ENCODE measurements at places on chromosomes 6 and 20.

GRCh38 chr6:148521158-148521557 lies 178.5 kb downstream of the SASH1 start:
- DNase-seq = no peak

DNA sequence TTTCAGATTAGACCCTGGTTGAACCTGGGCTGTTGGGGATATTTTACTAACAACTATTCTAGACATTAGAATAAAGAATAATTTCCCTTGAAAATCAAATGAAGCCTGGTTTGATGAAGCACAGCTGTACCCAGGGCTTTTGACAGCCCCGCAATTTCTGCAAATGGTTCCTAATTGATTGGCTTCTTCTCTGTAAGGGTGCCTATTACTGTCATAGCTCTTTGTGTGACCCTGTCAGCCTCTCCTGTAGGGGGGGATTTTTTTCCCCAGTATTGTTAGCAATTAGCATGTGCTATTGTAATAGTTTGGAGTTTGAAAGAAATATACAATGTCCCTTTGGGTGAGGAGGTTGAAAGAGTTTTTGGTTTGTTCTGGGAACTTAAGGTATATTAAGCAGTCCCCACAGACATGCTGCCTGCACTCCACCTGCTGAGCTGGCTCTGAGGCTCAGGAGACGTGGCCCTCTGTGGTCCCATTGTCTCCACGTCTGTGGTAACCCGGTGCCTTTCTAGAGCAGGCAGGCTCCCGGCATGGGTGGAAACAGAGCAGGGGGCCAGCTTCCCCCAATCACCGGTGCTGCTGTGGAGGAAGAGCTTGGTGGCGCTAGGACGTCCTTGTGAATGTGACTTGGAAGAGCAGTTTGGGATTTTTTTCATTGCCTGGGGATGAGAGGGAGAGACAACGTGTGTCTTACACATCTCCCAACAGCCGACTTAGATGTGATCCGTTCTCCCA lies 47.3 kb upstream of the CLDN20 start:
- DNase-seq = peak; percentile 53

GRCh38 chr6:23245572-23245971 lies 676.2 kb downstream of the HDGFL1 start:
- no peak for DNase-seq

GRCh38 chr6:3836566-3836965 lies 12.6 kb upstream of the FAM50B start:
- no peak for DNase-seq

DNA sequence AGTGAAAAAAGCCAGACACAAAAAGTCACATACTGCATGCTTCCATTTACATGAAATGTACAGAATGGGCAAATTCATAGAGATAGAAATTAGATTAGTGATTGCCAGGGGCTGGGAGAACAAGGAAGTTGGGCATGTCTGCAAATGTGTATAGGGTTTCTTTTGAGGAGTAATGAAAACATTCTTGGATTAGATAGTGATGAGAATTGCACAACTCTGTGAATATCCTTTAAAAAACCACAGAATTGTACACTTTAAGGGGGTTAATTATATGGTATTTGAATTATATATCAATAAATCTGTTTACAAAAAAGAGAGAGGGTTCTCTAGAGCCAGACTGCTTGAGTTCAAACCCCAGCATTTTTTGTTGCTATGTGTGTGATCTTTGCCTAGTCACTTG lies 188.1 kb downstream of the CDC5L start:
- DNase-seq = no peak

DNA sequence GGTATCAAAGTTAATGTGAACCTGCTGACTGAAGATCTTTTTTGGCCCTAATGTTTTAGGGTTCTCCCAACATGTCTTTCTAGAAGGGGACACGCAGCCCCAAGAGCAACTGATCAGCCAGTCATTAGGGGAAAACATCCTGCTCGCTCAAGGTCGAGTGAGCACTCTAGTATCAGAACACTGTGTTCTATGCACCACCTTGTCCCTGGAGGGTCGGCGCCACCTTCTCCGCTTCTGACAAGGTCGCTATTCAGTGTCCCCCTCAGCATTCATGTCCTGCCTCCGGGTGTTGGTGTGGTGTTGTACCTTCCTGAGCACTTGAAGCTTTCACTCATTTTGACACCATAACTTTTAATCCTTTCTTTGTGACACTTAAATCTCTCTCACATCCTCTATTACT lies 331.2 kb upstream of the KCNQ5 start:
- DNase-seq = no peak

DNA sequence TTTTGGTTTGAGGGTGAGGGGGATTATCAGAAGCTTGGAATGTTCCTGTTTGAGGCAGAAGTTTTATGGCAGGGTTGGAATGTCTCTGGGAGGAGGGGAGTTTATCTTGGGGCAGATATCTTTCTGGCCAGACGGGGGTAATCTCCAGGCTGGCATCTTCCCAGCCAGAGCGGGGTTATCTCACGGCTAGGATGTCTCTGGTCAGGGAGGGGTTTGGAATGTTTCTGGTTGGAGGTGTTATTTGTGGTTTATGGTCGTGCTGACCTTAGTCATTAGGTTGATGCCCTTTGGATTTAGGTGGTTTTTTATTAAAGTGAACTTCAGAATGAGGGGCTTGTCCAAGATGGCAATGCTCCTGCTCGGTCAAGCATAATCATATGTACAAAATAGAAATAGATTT lies 14.8 kb downstream of the PGK2 start:
- DNase-seq = no peak

- DNase-seq = no peak
Measured at GRCh38 chr6:96909811-96910210, 12.1 kb upstream of the NDUFAF4 start.

- no peak for DNase-seq
Measured at GRCh38 chr6:54758340-54758739, 88.2 kb upstream of the FAM83B start.

GRCh38 chr20:57698116-57698866 lies 11.5 kb downstream of the PMEPA1 start:
- DNase-seq = no peak

DNA sequence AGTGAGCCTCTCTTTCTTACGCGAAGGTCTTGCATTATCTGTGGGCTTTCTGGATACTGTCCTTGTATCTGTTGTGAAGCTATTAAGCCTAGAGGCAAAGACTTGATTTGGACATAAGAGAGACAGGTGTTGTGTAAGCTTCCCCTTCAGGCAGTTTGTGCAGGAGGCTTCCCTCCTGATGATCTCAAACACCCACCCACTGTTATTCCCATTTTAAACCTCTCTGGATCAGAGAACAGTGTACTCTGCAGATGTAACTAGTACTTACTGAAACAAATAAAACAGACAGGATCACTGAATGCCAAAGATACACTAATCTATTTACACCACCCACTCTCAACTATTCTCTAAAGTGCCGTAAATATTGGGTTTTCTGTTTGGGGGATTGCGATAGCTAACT lies 113.8 kb upstream of the RAB32 start:
- no peak for DNase-seq

Measured in NCI-H1436 (cell line).